SHP77 treated with DMSO at 0.1 percent for 48 hours (cell line): ENCODE measurements at places on chromosomes 7 and 10.

- DNase-seq, result no peak
Measured at GRCh38 chr10:76337641-76338040, 906.2 kb downstream of the LRMDA start.

DNA sequence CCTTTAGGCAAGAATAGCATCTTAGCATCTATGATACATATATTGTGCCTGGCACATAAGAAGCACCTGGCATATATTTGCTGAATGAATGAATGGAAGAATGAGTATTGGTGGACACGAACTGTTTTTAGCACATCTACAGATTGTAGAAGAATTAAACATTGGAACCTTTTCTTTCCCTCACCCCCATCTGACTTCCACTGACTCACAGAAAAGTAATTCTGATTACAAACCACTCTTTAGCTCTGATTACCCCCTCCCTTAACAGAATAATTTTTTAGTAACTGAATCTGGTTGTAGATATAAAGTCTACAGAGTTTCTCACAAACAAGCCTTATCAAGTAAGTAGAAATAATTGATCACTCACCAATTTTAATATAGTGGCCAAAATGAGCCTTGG, 31.9 kb downstream of the SLC26A4 start:
- DNase-seq, result no peak

DNA sequence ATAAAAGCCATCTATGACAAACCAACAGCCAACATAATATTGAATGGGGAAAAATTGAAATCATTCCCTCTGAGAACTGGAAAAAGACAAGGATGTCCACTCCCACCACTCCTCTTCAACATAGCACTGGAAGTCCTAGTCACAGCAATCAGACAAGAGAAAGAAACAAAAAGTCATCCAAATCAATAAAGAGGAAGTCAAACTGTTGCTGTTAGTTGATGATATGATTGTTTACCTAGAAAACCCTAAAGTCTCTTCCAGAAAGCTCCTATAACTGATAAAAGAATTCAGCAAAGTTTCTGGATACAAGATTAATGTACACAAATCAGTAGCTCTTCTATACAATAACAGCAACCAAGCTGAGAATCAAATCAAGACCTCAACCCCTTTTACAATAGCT, 285.1 kb upstream of the PHF14 start:
- no peak for DNase-seq

- DNase-seq, result no peak
Measured at GRCh38 chr7:90349305-90349704, 2.8 kb downstream of the GTPBP10 start.

- DNase-seq, result no peak
Measured at GRCh38 chr7:100963386-100963785, 6.0 kb upstream of the MUC12 start.

DNA sequence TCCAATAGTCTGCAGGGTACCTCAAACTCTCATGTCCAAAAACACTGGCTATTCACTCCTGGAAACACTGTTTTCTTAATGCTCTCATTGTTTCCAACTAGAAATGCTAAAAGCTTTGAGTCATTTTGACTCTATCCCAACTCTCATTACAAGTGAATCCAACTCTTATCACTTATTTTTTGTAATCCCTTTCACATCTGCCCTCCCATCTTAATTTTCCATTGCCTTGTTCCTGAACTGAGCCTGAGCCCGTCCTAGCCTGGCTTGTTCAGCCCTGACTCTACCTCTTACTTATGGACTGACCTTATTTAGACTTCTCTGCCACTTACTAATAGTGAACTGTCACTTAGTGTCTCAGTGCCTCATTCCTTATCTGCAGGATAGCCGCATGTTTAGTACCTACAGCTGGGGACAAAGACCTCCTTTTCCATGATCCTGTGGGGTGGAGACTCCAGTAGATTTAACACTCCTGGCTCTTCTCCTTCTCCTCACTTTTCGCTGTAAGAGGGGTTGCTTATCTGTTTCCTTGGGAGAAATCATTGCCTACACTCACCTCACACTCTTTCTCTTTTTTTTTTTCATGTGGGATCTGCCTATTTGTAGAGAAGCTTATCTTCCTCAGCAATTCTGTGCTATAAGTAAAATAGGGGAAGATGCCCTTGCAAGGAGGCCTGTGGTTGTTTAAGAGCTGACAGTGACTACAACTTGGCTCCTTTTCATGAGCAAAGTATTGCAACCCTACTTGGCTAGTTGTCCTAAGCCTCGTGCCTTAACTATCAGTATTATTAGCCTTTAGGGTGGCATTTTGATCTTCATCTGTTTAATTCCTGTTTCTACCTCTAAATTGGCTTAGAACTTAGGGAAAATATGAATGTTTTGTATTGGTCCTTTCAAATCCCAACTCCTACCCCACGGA, 56.4 kb downstream of the SLC16A12 start:
- no peak for DNase-seq

DNA sequence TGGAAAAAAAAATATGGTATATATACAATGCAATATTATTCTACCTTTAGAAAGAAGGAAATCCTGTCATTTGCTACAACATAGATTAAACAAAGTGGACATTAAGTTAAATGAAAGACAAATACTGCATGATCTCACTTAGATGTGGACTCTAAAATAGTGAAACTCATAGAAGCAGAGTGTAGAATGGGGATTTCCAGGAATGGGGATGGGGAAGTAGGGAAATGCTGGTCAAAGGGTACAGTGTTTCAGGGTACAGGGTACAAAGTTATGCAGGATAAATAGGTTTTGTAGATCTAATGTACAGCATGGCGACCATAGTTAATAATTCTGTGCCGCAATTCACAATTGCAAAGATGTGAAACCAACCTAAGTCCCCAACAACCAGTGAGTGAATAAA, 385.5 kb downstream of the SFMBT2 start:
- no peak for DNase-seq

DNA sequence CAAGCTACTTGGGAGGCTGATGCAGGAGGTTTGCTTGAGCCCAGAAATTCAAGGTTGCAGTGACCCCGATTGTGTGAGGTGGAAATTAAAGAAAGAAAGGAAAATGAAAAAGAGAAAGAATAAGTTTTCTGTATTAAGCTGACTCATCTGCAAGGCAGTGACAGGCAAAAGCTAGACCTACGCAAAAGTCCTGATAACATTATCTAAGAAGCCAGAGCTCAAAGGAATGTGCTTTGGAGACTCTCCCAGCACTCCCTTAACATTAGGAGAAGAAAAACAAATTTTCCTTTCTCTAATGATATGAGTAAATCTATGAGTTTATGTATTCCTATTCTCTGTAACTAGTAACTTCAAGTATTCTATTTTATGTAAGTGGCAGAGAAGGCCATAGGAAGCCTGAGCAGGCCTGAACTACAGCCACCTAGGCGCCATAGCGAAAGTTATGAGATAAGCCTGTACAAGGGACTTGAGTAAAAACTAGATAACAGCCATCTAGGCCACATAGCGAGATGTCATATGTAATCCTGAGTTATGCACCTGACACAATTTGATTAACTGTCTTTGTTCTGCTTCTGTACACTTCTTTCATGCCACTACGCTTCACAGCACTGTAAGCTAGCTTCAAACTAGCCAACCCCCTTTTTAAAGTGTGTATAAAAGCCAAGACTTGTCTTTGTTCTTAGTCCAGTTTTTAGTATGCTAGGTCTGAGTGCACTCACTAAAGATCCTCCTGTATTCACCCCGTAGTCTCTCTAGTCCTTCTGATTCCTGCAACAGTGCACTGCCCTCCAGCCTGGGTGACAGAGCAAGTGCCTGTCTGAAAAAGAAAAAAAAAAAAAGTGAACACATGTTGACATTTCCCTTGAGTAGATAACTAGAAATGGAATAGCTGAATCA, 9.4 kb upstream of the ZWINT start:
- no peak for DNase-seq

DNA sequence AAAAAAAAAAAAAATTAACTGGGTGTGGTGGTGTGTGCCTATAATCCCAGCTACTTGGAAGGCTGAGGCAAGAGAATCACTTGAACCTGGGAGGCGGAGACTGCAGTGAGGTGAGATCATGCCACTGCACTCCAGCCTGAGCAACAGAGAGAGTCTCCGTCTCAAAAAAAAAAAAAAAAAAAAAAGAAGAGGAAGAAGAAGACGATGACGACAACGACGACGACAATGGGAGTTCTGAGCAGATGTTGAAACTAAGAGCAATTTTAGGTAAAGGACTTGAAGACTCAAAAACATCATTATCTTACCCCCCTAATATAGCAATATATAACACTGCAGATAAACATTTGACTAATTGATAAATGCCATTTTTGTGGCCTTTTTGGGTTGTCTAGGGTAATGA, 39.5 kb upstream of the PPP1R17 start:
- DNase-seq, result no peak

GRCh38 chr7:116339564-116339963, 129.2 kb downstream of the TES start:
- DNase-seq, result no peak

DNA sequence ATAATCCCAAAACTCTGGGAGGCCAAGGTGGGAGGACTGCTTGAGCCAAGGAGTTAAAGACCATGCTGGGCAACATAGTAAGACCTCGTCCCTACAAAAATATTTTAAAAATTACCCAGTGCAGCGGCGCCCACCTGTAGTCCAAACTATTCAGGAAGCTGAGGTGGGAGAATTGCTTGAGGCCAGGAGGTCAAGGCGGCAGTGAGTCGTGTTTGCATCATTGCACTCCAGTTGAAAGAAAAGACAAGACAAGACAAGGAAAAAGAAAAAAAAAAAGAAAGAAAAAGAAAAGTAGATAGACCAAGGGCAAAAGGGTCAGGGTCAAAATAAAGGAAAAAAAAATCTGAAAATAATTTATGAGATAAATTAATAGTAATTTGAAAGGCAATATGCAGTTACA, 5.8 kb downstream of the ANXA7 start:
- DNase-seq, result no peak
